ENCODE measurements at places on chromosomes 13 and 19. TPM values are rescaled to one million over a fixed set of nuclear protein-coding genes. Genes with fewer than 3 reads are reported as not detected.

The POU2F2 gene
- polyA plus RNA-seq = 1.7 TPM

The RFXAP gene
- 7.2 TPM for polyA plus RNA-seq

The CEACAM3 gene
- polyA plus RNA-seq = 0.12 TPM

The OR7A5 gene
- polyA plus RNA-seq = not detected

The EID2B gene
- 2.6 TPM for polyA plus RNA-seq

The CRLF1 gene
- polyA plus RNA-seq = 27.5 TPM

The KLK2 gene
- not detected for polyA plus RNA-seq

DNA sequence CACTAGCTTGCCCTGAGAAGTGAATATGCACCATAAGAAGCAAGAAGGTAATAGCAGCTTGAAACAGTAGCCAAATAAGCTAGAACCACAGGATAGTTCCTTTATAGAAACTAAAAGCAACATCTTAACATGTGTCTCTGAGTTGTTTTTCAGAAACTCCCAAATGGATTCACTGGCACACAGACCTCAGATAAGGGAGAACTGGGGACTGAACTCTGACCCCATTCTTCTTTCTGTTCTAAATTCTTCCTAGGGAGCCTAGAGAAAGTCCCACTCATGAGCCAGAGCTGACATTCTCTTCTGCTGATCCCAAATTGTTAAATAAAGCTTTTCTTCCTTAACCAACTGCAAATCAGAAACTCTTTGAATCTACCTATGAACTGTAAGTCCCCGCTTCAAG, 146.1 kb downstream of the PCDH9 start:
- DNase-seq = no peak

DNA sequence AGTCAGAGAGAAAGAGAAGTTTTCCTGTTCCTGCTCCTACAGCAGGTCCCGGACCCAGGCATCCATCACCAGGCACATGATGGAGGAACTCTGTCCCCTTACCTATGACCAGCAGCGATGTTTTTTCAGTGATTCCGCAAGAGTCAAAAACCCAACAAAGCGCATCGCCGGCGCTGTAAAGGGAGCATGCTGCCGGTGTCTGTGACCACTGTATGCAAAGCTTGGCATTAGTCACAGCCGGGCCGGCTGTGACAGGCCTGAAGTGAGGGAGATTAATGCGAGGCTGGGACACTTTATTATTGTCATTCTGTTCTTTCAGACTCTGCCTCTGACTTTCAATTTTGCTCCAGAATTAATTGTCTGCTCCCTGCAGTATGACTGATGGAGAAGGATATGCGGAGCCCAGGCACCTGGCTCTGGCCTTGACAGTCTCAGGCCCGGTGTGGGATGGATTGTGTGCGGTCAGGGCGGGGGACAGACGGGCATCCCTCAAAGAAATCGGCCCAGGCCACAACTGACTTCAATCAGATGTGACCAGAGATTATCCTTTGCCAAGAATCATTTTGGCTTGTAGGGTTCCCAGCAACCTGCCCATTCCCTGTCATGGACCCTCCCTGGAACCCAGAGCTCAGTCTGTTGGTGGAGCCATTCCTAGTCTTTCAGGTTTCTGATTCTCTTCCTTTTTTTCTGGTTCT, 462.0 kb upstream of the ZNF507 start:
- DNase-seq = no peak

DNA sequence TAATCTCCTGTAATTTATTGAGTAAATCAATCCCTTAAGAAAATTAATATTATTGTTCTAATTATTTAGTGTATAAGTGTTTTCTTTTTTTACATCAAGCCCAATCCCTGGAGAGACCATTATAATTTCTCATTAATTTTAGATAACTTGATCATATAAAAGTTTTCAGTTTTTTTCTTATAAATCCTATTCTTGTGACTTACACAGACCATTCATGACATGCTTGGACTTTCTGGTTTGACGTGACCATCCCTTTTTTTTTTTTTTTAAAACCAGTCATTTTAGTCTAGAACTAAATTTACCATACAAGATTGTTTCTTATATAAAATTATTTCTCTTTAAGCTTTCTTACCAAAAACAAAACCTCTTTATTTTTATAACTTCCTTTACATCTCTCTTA, 5.4 kb upstream of the MTRF1 start:
- peak; percentile 5 for DNase-seq

All from muscle of leg (tissue), 16 donors.